ENCODE measurements at places on chromosomes 7 and 10.

GRCh38 chr10:80530816-80531215 is 6.9 kb upstream of the SH2D4B start:
- DNase-seq, result no peak

GRCh38 chr7:30278376-30278775 is 6.0 kb upstream of the ZNRF2 start:
- DNase-seq, result no peak

GRCh38 chr10:3784510-3785250 is at the start of gene KLF6:
TSS of gene KLF6 (minus strand) at chr10:3785209. CDS start at chr10:3785014, 195 bp downstream.
- DNase-seq, result no peak

- DNase-seq, result peak; percentile 58
These were observed 141.7 kb downstream of the KAT6B start for GRCh38 chr10:74967911-74968666.

DNA sequence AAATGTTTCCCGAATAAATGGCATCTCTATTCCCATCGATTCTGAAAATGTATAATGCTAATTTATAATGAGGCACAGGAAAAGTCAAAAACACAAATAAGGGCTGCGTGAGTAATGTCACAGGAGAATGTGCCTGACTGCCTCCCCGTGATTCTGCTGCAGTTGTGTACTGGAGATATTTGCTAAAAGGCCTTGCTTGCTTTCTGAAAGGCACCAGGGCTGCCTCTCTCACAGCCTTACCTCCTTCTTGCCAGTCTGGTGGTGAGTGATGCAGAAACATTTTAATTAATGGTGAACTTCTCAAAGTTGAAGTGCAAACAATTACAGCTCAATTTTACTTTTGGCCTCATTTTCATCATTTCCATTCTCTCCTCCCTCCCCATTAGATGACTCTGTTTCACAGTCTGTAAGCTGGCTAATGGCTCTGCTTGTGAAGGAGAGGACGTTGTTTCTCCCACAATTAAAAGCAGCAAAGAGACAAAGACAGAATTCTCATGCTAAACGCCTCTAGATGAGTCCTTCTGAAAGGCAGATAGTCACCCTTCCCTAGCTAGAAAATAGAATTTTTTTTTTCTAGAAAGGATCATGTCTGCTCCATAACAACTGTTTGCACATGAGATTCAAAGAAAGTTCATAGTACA is 377.6 kb downstream of the MDFIC start:
- no peak for DNase-seq

DNA sequence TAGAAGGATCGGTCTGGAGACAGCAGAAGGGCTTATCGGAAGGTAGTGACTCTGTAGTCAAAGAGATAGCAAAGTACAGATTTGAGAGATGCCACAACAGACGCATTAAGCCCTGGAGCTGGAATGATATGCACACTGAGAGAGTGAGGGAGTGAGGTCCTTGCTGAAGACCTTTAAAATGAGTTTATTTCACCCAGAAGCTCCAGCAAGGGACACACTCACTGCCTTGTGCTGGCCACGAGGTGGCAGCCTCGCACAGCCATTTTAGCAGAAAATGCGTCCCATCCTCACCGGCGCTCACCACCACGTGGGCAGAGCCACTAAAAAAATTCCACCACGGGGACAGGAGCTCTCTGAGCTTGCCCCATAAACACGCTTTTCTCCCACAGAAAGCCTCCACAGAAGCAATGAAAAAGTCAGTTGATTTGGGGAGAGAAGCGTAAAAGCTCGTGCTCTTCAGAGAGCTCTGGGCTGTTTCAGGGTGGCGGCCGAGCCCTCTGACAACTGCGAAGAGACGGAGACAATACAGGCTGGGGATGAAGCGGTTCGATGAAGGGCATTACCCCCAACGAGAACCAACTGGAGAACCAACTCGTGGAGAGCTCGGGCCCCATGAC is 163.0 kb upstream of the KLF14 start:
- peak; percentile 82 for DNase-seq

DNA sequence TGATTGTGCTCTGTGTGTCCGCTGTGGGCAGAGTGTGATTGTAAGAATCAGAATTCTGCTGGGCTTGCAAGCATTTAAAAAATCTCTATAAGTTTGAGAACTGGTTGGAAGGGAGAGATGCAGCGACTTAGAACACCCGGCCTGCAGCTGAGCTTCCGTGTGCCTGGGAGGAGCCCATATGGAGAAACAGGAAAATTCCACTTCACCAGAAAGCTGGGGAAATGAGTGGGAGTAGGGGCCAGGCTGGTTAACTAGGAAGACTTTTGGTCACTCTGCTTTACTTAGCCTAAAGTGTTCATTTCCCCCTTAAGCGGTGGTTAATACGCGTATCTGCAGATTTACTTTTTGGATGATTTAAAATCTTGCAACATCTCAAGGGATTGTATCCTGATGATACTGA is 72.2 kb downstream of the TCF7L2 start:
- no peak for DNase-seq

DNA sequence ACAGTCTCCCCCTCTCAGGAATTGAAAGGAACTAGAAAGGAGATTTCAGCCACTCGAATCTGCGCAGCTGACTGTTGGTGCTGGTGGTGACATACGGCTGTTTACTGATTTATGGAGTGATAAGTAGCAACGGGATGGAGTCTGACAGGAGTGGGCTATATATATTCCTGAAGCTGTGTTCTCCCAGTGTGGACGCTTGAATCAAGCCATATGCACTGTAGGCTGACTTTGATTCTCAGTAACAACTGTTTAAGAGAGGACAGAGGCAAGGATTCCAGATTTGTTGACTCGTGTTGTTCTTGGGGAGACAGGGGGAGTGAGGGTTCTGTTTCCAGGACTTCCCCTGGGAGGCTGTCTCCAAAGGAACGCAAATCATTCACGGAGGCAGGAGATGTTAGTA is 260.1 kb upstream of the AUTS2 start:
- DNase-seq, result no peak

DNA sequence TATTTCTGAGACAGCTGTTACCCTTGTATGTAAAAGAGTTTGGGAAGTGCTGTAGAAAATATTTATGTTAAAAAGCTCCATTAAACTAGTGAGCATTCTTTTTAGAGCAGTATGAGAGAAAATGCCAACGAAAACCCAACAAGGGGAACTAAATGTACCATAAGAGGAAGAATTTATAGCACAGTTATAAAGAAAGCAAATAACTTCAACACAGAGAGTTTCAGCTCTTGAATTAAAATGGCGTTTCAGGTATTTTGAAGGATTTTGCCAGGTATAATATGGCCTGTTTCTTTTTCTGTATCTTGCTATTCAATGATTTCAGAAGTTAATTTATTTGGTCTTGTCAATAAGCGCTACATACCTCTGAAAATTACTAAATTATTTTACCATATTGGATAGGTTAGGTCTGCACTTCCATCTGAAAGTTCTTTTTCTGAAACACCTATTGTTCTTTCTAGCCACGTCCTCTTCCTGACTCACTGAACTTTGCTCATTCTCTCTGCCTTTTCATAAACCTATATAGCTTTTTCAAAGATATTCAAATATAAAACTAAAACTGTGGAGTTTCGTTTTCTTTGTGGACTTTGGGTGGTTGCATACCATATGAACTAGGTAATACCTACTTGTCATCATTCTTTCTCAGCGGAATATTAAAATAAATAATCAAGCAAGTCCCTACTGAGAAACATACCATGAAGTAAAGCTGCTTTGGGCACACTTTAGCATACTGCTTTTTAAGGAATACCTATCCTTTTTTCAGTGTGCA is 136.1 kb downstream of the SEMA3A start:
- DNase-seq, result no peak

DNA sequence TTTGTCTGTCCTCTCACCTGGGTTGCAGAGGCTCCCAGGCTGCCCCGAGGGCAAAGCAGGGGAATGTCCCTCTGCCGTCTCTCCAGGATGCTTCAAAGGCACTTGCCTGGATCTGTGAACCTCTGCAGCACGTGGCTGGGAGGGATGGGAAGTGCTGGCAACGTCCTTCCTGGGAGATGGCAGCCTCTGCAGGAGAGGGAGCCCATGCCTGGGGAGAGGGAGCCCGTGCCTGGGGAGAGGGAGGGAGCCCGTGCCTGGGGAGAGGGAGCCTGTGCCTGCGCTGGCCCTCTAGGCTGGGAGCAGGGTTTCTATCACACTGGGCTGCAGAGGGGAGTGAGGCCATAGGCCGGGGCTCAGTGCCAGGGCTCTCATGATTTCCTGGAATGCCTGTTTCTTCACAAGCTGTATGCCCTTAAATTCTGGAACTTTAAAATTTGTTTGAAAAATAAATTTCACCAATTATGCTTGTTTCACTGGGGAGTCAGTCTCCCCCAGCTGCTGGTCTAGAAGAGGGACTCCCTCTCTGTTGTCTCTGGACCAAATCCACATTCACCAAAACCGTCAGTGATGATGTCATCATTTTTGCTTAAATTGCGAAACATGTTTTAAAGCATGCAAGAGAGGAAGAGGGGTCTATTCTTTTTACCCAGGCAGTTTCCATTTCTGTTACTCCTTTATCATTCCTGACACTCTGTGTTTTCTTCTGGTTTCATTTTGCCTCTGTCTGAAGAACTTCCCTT is 135.7 kb downstream of the DNAJB6 start:
- no peak for DNase-seq

- DNase-seq, result no peak
These were observed 37.7 kb downstream of the LRMDA start for GRCh38 chr10:75469006-75469616.

DNA sequence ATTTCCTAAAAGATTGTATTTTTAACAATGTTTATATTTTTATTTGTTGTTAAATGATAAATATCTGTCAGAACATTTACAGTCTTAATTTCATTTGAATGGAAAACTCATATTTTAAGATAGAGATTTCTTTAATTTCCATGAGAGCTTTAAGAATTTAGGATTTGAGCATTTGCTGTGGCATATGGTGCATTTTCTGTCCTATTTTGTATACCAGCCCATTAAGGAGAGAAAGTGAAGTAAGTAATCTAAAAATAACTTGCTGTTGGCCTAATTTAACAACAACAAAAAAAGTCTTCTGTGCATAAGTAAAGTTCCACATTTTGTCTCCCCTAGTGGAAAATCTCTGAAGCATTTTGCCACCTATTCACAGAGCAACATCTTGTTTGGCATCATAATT is 190.9 kb upstream of the PPP1R3A start:
- DNase-seq, result no peak

DNA sequence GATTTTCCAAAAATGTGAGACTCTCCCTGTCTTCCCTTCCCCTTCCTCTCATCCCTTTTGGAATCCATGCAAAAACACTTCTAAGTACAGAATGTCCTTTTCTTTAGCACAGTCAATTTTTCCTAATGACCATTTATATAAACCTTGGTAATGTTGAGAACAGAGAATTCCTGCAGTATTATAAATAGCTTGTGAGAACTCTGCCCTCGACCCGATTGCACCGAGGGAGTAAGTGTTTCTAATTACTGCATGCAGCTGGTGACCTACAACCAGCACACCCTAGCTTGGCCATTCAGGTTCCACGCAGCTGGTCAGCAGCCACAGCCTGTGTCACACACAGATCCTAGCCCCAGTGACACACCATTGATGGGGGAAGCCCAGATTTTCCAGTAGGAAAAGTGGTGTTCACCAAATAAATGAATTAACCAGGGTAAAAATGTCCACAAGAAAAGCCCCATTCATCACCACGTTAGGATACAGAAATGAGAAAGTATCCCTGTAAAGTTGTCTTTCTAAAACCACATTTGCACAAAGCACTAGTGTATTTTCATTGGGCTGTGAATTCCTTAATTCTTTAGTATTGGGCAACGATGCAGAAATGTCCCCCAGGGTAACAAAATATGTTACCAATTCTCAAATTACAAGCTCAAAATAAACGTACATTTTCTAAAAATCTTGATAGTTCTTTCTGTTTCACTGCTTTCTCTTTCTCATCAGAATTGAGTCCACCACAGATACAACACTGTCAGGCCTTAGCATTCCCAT is 499.0 kb upstream of the KLF6 start:
- DNase-seq, result peak; percentile 19

GRCh38 chr10:95569368-95569767 is 8.2 kb upstream of the SORBS1 start:
- DNase-seq, result no peak

GRCh38 chr7:158278745-158279320 is 308.8 kb downstream of the PTPRN2 start:
- DNase-seq, result no peak

GRCh38 chr7:7693881-7694280 is 24.5 kb downstream of the RPA3 start:
- no peak for DNase-seq

GRCh38 chr10:75127471-75127870 is 16.0 kb downstream of the SAMD8 start:
- no peak for DNase-seq

DNA sequence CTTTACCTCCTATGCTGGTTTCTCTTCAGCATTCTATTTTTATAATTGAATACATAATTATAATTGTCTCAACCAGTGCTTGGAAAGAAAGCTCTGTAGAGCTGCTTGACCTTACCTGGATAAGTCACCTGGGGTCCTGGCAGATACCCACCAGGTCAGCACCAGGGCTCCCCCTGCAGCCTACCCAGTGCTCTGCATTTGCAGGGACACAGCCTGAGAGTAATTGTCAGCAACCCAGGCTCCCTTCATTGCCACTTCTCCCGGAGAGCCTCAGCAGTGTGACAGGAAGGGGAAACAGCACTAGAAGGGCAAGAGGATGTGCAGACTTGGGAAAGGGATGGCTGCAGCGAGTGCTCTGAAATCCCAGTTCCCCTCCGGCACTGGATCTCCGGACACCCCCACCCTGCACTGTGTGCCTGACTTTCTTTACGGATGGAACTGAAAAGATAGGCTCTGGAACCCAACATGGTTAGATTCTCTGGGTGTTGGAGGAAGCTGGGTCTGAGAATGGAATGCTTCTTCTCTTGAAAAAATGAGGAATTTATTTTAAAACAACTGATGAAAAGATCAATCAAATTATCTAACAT is 11.4 kb upstream of the PAX4 start:
- DNase-seq, result no peak

- DNase-seq, result no peak
These were observed 7.6 kb upstream of the PDE1C start for GRCh38 chr7:32077806-32078205.

GRCh38 chr7:107742678-107743566 is 1.0 kb upstream of the CBLL1 start:
- no peak for DNase-seq

- no peak for DNase-seq
These were observed 9.9 kb upstream of the TEX36 start for GRCh38 chr10:125692601-125693523.

- no peak for DNase-seq
These were observed 24.5 kb upstream of the WAC start for GRCh38 chr10:28508304-28508925.

DNA sequence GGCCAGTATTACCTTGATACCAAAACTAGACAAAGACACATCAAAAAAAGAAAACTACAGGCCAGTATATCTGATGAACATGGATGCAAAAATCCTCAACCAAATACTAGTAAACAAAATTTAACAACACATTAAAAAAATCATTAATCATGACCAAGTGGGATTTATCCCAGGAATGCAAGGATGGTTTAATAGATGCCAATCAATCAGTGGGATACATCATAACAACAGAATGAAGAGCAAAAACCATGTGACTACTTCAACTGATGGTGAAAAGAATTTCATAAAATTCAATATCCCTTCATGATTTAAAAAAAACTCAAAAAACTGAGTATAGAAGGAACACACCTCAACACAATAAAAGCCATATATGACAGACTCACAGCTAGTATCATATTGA is 25.2 kb upstream of the UBN2 start:
- DNase-seq, result no peak

Data from putamen (tissue), 1 donor.